ENCODE measurements at places on chromosomes 1 and 21.

GRCh38 chr1:43836267-43836951 is 97.2 kb upstream of the ARTN start:
- peak; percentile 72 for DNase-seq

GRCh38 chr21:44838039-44838895 is 20.4 kb upstream of the SUMO3 start:
- DNase-seq: no peak

- DNase-seq: peak; percentile 53
These were observed 99.7 kb upstream of the IRF2BP2 start for GRCh38 chr1:234709473-234710228.

GRCh38 chr1:234562334-234562733 is 47.6 kb downstream of the IRF2BP2 start:
- DNase-seq: no peak

GRCh38 chr1:147608596-147608995 is 61.7 kb downstream of the ACP6 start:
- no peak for DNase-seq

- DNase-seq: no peak
These were observed 71.2 kb upstream of the ECE1 start for GRCh38 chr1:21361506-21361905.

- DNase-seq: no peak
These were observed 104.9 kb downstream of the NUF2 start for GRCh38 chr1:163426505-163427251.

All from femur (tissue), 1 donor.